ENCODE measurements at places on chromosomes 5 and 9. TPM values are rescaled to one million over a fixed set of nuclear protein-coding genes. Genes with fewer than 3 reads are reported as not detected.

GRCh38 chr9:126326228-126327005 lies at the start of gene MVB12B:
Gene MVB12B (plus strand): TSS chr9:126326829. CDS start chr9:126326930, 101 bp downstream.
- peaks cover 7% of the 10 kb centered on the region for H3K4me1 ChIP-seq
- H3K27me3 ChIP-seq = peaks cover 15% of the 10 kb centered on the region
- peak within 1 kb of the TSS; percentile 76 for H3K4me3 ChIP-seq
- no peaks in the 10 kb centered on the region for H3K36me3 ChIP-seq

DNA sequence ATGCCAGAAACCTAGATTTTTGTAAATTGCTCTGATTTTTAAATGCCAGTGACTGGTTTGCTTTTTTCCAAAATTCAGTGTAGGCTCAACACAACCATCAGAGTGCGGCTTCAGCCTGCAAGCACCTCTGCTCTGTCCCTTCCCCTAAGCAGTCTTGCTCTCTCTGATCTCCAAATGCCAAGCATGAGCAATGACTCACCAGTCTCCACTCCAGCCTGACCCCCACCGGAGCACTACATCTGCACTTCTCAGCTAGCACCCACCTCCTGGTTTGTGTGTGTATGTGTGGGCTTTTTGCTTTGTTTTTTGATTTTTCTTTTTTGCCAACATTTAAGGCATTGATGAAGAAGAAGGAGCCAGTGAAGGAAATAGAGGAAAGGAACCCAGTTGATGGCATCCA lies 61.4 kb upstream of the ADRA1B start:
- H3K36me3 ChIP-seq = no peaks in the 10 kb centered on the region
- no peak overlapping the region for H3K4me3 ChIP-seq
- no peaks in the 10 kb centered on the region for H3K4me1 ChIP-seq
- no peak for DNase-seq
- no peak overlapping the region for H3K27ac ChIP-seq

Gene MLANA
- 0.38 TPM for polyA plus RNA-seq

- H3K4me3 ChIP-seq = peak overlapping the region; percentile 83
- H3K4me1 ChIP-seq = peaks cover 28% of the 10 kb centered on the region
- peaks cover 18% of the 10 kb centered on the region for H3K36me3 ChIP-seq
- H3K27me3 ChIP-seq = no peaks in the 10 kb centered on the region
- DNase-seq = peak; percentile 47
Observed at GRCh38 chr9:83981126-83981871, 694 bp downstream of the RMI1 start.

DNA sequence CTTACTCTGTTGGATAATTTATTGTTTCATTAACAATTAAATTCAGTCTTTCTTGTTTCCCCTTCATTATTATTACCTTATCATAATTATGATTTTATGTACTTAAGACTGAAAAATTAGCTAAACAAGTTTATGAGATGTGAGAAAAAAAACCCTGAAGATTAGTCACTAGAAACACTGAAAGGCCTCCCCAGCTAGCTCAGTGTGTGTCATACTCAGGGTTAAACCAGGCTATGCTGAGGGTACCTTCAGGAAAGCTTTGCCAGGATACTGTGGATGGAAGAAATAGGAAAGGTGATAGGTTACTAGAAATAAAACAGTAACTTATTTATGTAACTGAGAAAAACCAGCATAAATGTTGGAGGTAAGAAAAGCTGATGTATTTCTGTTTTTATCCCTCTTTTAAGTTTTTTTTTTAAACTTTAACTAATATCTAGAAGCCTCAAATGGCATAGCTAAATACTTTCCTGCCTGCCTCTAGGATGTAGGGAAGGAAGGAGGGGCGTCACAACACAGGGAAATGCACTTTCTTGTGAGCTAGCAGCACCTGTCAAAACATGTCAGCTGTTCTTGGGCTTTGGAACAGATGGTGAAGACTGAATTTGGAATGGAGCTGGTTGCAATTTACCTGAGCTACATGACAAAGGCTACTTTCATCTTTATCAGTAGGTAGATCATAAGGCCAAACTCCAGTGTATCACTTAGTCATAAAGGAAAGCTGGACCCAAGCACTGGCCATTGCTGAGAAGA lies 24.2 kb downstream of the NMRK1 start:
- no peaks in the 10 kb centered on the region for H3K36me3 ChIP-seq
- no peaks in the 10 kb centered on the region for H3K27me3 ChIP-seq
- DNase-seq = no peak
- H3K4me3 ChIP-seq = no peak overlapping the region

Gene TMCO6
- polyA plus RNA-seq = 19.0 TPM

Measured in GM23338 (cell line).